Bronchus fibroblast of lung (primary cell): ENCODE measurements at places on chromosomes 1 and 21. TPM values are rescaled to one million over a fixed set of nuclear protein-coding genes. Genes with fewer than 3 reads are reported as not detected.

The OR6P1 gene
- not detected in 2 replicates for total RNA-seq

The ASTN1 gene
- under 0.01 TPM in 1 of 2 replicates, not detected in the other for total RNA-seq

The C1orf210 gene
- not detected in 2 replicates for total RNA-seq

The TMEM79 gene
- 1.8 and 2.5 TPM in 2 replicates for total RNA-seq

The B4GALT3 gene
- total RNA-seq: 33.1 and 37.0 TPM in 2 replicates

The FH gene
- 109 and 128 TPM in 2 replicates for total RNA-seq

The THEMIS2 gene
- 10.3 TPM in 2 replicates for total RNA-seq

The KCNJ15 gene
- total RNA-seq: 0.15 TPM in 1 of 2 replicates, not detected in the other

The OLFML3 gene
- total RNA-seq: 48.1 and 48.5 TPM in 2 replicates

The GJA9 gene
- not detected in 2 replicates for total RNA-seq

The SLC44A3 gene
- total RNA-seq: 0.17 and 0.30 TPM in 2 replicates

The PROK1 gene
- not detected in 2 replicates for total RNA-seq

The EIF2D gene
- 49.4 and 52.3 TPM in 2 replicates for total RNA-seq

The PPIH gene
- 79.2 and 86.1 TPM in 2 replicates for total RNA-seq

The ARTN gene
- 0.17 and 0.74 TPM in 2 replicates for total RNA-seq

The LRRIQ3 gene
- 0.15 and 0.17 TPM in 2 replicates for total RNA-seq

The PGLYRP4 gene
- not detected in 2 replicates for total RNA-seq

The ATF6 gene
- total RNA-seq: 14.9 and 17.8 TPM in 2 replicates

The SERTAD4 gene
- under 0.01 and 0.15 TPM in 2 replicates for total RNA-seq

The PLEKHN1 gene
- 1.2 and 1.9 TPM in 2 replicates for total RNA-seq

The PODN gene
- 0.30 and 0.84 TPM in 2 replicates for total RNA-seq

The MTMR11 gene
- total RNA-seq: 8.7 and 9.5 TPM in 2 replicates

The CLIC6 gene
- under 0.01 and 0.15 TPM in 2 replicates for total RNA-seq

The CSF3R gene
- not detected in 2 replicates for total RNA-seq

The AGBL4 gene
- total RNA-seq: 0.15 TPM in 1 of 2 replicates, not detected in the other

The DIRAS3 gene
- total RNA-seq: 3.0 and 3.2 TPM in 2 replicates

The LCE2C gene
- total RNA-seq: not detected in 2 replicates

The KPRP gene
- not detected in 2 replicates for total RNA-seq

The BNIPL gene
- total RNA-seq: under 0.01 and 0.17 TPM in 2 replicates

The PRPF38B gene
- total RNA-seq: 8.9 and 9.9 TPM in 2 replicates

The BTBD19 gene
- 1.8 and 2.4 TPM in 2 replicates for total RNA-seq
